ENCODE measurements at places on chromosomes 1 and 21.

DNA sequence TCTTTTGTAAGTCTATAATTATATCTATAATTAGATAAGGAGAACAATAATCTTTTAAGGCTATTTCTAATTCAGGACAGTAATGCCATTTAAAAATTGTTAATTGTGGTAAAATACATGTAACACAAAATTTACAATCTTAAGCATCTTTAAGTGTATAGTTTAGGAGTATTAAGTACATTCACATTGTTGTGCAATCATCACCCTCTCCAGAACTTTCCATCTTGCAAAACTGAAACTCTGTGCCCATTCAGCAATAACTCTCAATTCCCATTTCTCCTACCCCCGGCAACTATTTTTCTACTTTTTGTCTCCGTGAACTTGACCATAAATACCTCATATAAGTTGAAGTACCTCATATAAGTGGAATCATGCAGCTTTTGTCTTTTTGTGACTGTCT is 93.9 kb upstream of the KCNA3 start:
- no peak for DNase-seq

DNA sequence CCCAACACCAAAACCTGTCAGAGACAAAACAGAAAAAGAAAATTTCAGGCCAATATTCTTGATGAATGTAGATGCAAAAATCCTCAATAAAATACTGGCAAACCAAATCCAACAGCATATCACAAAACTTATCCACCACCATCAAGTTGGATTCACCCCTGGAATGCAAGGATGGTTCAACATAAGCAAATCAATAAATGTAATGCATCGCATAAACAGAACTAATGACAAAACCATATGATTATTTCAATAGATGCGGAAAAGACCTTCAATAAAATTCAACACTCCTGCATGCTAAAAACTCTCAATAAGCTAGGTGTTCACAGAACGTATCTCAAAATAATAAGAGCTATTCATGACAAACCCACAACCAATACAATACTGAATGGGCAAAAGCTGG is 3.8 kb upstream of the OR2L5 start:
- DNase-seq: no peak

DNA sequence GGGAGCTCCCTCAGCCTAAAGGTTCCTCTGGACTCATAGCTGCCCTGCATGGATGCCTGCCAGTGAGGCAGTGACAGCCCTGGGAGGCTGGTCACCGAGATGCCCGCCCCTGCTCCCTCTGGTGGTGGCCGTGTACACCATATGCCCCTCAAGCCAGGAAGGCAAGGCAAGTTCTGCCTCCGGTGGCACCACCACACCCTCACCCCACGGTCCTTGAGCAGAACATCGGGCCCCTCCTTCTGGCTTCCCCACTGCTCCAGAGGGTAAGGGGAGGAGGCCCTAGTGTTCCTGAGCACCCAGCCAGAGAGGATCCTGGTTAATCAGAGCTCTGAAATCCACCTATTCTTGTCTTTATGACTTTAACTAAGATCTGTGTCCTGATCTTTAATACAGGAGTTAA is 1.5 kb upstream of the S100A14 start:
- DNase-seq: peak; percentile 39

GRCh38 chr21:35801391-35801790 is 258.9 kb downstream of the SETD4 start:
- DNase-seq: no peak

DNA sequence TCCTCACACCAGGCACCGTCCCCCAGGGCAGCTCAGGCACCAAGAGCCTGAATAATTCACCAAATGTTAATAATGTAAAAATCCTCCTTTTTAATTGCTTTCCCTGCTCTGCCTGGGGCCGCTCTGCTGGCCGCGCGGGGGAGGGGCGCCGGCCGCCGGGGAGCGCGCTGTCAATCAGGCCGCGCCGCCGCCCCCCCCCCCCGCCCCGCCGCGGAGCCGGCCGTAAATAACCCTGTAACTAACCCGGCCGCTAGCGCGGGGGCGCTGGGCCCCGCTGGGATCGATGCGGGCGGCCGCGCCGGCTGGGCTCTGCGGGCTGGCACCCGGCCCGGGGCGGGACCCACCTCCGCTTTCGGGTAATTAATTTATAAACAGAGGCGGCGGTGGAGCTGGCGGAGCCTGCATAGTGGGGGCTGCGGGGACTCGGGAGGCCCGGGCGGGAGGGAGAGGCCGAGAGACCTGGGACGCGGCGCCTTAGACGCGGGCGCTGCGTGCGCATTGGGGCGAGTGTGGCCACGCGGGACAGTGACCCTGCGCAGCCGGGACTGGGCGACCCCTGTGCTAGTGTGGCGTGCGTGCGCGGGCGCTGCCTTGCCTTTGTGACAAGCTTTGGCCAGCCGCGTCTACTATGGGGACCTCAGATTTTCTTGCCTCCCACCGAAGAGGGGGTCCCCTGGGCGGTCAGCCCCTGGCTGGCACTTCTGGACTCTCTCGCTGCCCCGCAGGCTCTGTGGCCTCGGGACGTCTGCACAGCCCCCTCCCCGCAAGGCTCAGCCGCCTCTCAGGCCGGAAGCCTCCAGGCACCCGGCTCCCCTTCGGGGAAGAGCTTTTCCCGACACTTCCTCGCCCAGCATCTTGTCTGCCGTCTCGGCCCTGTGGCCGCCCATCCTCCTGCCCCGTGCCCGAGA is 16.6 kb downstream of the SAMD11 start:
- peak; percentile 90 for DNase-seq

DNA sequence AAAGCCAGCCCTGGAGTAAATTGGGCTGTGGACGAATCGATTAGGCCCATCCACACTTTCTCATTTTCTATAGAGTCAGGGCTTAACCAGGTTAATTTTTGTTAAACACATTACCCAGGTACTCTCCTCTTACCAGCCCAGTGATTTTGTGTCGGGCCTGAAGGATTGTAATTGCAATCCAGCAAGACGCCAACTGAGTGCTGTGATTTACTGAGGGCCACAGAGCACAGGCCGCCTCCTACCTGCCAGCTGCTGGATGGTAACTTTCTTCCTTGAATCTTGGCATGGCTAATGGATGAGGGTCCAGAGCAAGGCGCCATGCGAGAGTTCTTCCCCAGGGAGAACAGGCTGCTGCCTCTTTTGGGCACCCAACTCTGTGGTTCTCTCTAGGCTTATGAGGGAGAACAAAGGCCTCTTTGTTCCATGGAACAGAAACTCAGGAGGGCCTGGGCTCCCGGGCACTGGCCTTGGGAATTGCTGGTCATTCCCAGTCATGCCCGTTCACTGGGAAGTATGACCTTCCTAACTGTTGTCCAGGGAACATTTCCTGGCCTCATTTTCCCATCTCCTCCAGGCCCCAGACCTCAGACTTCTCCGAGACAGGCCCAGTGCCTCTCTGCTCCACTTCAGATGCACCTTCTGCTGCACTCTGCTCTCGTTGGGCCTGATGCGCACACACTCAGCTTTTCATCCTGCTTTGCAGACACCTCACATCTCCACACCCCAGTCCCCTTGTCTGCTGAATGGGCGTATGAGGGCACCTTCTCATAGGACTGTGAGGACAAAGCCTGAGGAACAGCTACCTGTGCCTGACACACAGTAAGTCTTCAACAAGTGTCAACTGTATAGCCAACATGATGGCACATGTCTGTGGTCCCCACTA is 57.3 kb downstream of the SYF2 start:
- no peak for DNase-seq

DNA sequence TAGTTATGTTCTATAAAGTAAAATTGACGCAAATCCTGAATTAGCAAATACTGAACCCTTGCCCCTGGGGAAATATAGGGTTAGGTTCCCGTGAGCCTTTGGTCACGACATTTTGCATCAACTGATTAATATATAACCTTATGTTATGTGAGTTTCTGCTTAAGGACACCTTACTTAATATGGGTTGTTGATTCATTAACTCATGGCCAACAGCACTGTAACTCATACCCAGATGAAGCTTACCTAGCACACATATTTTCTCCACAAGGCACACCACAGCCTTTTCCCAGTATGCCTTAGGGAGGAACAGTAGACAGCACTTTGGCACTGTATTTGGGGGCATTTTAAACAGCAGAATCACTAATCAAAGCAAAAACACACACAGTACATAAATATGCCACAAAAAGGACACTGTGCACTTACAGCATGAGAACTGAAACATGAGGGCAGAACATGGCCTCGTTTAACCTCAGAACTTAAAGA is 15.1 kb downstream of the INAVA start:
- no peak for DNase-seq

GRCh38 chr1:34316773-34317172 is 140.1 kb downstream of the C1orf94 start:
- DNase-seq: no peak

DNA sequence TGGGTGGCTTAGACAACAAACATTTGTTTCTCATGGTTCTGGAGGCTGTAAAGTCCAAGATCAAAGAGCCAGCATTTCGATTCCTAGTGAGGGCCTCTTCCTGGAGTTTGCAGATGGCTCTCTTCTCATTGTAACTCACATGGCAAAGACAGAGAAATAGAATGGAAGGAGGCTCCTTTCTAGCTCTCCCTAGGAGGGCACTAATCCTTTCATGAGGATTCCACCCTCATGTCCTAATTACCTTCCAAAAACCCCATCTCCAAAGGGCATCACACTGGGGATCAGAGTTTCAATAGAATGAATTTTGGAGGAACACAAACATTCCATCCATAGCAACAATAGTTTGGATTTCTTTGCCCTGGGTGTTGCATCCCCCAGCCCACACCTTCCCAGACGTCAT is 247.3 kb downstream of the TTLL7 start:
- DNase-seq: peak; percentile 3

DNA sequence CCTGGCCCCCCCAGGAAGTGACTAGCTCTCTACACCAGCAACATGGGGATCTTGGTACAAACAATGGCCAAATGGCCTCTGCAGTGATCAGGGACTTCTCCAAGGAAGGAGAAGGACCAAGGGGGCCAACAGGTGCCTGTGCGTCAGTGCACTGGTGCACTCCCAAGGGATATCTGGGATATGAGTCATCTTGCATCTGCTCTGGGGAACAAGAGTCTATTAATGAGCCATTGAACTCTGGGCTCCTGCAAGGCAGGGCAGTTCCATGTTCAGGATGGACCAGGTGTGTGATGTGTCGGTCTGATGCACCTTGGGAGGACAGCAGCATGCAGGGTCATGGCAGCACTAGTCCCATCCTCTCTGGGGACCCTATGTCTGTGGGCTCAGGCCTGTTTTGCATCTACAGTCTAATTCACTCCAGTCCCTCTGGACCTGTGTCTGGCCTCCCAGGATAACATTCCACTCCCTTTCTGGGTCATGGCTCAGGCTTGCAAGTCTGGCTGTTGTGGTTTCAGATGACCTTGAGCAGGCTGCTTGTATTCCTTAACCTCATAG is 125.3 kb downstream of the TRABD2B start:
- DNase-seq: peak; percentile 24

DNA sequence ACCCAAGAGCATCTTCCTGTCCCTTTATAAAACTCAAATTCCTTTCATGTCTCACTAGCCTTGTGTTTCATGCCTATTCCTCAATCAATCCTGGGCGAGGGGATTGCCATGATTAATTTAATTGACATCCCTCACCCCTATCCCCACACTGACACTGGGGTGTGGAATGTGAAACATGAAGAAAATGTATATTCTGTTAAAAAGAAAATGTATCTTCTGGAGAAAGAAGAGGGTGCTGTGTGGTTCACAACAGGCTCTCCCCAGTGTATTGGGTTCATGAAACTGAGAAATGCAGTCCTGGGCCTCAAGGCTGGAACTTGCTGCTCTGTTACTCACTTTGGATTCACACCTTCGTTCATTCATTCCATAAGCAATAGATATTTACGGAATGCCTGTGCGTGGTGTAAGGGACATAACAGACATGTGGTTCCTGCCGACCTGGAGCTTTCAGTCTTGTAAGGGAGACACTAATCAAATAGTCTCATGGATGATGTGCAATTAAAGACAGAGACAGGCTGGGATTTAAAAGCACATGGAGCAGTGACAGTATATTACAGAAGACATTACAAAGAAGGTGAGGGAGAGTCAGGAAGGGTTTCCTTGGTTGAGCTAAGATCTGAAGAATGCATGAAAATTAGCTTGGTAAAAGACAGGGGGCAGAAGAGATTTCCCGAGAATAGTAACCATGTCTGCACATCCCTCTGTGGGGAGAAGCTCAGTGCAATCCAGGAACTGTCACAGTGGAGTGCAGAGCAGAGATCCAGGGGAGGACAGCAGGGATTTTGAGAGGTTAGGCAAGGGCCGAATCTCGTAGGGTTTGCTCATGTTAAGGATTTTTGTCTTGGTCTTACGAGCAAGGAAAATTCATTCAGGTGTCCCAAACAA is 32.1 kb downstream of the SERTAD4 start:
- DNase-seq: peak; percentile 71

DNA sequence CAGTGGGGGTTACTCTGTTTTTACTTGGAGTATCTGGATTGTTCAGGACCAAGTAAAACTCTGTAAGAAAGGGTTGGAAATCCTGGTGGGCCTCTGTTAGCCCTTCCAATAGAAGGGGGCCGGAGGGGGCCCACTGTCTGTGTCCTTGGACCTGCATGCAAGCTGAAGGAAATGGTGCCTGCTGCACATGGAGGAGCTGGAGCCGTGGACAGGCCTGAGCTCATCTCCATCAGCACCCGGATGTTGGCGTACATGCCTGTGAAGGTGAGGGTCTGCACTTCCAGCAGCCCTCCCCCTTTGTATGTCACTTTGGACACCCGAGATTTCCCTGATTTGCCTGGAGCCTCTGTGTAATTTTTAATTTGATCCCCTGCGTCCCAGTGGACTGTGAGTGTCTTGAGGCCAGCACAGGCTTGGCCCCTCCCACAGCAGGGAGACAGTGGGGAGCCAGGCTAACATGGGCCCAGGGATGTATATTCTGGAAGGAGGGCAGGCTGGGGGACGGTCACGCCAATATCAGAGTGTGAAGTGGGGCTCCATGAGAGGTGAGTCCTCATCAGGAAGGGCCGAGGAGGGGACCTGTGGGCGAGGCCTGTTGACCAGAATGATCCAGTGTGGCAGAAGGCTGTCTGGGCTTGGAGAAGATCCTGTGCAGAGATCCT is 16.8 kb downstream of the GALNT2 start:
- no peak for DNase-seq

DNA sequence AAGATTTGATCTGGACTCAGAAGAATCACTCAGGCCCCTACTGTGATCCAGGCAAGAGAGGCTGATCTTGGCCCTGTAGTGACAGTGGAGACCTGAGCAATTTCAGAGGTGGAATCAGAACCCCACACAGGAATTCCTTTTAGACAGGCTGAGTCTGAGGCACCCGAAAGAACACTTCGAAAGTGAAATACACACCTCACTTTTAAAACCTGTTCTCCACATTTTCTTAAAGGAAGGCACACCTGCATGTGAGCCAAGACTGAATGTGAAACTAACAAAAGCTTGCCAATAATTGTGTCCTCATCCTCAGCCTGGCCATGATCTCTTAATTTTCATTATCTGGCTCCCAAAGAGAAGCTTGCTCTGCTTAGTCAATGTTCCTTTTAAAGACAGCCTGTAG is 32.2 kb downstream of the SIPA1L2 start:
- DNase-seq: no peak

All from fibroblast of skin of abdomen (primary cell).